Liver (tissue), 10 donors: ENCODE measurements at places on chromosomes 12 and 14. TPM values are rescaled to one million over a fixed set of nuclear protein-coding genes. Genes with fewer than 3 reads are reported as not detected.
A peak's percentile ranks its signal among the peaks of the same experiment; 100 is the strongest.

NGB gene
- polyA plus RNA-seq, result not detected

DNA sequence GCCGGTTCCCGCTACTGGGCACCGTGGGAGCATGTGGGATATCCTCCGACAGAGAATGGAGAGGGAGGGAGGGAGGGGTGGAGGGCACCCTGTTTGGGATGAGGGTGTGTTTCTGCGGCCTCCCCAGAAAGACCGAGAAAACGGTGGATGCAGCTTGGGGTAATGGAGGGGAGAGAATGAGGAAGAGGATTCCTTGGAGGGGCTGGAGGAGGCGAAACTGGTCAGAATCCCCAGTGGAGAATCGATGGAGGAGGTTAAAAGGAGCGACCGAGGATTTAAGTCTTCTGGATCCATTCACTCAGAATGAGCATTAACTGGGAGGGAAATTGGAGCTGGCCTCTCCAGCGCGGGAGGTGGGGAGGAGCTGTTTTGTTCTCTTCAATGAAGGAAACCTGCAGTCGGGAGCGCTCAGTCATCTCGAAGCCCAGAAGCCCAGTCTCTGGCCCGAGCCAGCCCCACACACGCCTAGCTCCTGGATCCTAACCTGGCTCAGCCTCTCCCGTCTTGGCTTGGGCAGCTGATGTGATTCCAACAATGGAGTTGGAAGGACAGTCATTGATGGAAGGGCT, 581 bp downstream of the ARG2 start:
- no peak for DNase-seq

RAD51B gene
- 0.81 TPM for polyA plus RNA-seq

- no peak for DNase-seq
Measured at GRCh38 chr12:740921-741320, 11.5 kb upstream of the WNK1 start.

GZMB gene
- 0.46 TPM for polyA plus RNA-seq

TAS2R50 gene
- polyA plus RNA-seq, result not detected

DNA sequence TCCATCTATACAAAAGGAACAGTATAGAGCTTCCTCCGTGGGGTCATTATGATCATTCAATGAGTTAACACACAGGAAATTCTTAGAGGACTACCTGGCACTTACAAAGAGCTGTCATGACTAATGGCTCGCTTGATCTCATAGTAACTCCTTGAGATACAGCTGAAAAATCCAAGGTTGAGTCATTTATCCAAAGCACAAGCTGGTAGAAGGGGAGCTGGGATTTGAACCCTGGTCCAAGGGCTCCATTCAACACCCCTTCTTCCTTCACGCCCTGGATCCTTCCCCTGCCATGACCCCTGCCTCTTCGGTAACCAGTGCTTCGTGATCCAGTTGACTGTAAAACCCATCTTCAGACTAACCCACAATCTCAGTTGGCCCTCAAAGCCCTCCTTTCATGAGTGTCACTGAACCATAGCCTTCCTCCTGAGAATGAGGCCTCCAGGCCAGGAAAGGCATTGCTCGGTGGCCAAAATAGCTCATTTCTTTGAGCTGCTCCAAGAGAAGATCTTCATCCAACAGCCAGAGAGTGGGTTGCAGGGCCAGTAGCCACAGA, 7.8 kb downstream of the ZFP36L1 start:
- peak; percentile 32 for DNase-seq

DNA sequence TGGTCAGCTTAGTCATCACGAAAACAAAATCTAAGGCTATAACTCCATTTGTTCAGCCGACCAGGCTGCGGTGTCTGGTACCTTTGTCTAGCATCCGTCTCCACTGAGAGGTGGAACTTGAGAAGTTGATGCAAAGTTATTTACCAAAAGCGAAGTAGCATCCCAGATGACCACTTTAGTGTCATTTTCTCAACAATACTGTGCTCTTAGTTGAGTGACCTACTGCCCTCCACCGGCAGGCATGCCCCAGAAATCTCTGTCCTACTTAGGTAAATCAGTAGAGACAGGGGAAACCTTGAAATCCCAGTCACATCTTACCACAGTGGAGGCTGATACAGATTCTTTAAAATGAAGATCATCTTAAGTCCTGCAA, 1.3 kb upstream of the ST8SIA1 start:
- no peak for DNase-seq

TSPAN8 gene
- polyA plus RNA-seq, result 9.3 TPM

GRCh38 chr12:21831791-21832344, 57.4 kb upstream of the KCNJ8 start:
- DNase-seq, result no peak

GRCh38 chr14:72549026-72549425, 344.9 kb downstream of the DPF3 start:
- DNase-seq, result no peak

GNB3 gene
- polyA plus RNA-seq, result 0.12 TPM

NRL gene
- polyA plus RNA-seq, result 2.9 TPM

ERP27 gene
- 0.14 TPM for polyA plus RNA-seq

FSCB gene
- polyA plus RNA-seq, result not detected

- no peak for DNase-seq
Measured at GRCh38 chr14:89807892-89808291, 146.6 kb downstream of the EFCAB11 start.

DNA sequence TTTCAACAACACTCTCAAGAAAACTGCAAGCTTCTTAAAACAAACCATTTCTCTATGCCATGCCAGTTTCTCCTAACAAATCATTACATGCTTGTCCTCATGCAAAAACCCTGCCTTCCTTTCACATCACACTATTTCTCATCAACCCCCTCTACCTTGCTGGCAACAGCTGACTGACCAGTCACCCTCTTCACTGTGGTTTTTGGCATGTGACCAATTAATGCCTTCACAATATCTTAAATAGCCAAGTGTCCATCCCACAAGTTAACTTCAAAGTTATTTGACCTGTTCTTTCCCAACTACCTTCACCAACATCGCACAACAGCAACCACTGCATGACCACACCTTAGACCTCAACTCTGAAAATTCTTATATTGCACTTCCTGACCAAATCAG, 159.6 kb downstream of the CEP128 start:
- no peak for DNase-seq

HHIPL1 gene
- polyA plus RNA-seq, result 0.99 TPM

SRRM4 gene
- polyA plus RNA-seq, result not detected

KCNC2 gene
- not detected for polyA plus RNA-seq

GARIN6 gene
- not detected for polyA plus RNA-seq

- no peak for DNase-seq
Measured at GRCh38 chr12:120536064-120536791, 2.1 kb downstream of the RNF10 start.

GRCh38 chr12:127722611-127723010, 544.4 kb upstream of the TMEM132C start:
- no peak for DNase-seq

ARHGEF40 gene
- 14.0 TPM for polyA plus RNA-seq

DNA sequence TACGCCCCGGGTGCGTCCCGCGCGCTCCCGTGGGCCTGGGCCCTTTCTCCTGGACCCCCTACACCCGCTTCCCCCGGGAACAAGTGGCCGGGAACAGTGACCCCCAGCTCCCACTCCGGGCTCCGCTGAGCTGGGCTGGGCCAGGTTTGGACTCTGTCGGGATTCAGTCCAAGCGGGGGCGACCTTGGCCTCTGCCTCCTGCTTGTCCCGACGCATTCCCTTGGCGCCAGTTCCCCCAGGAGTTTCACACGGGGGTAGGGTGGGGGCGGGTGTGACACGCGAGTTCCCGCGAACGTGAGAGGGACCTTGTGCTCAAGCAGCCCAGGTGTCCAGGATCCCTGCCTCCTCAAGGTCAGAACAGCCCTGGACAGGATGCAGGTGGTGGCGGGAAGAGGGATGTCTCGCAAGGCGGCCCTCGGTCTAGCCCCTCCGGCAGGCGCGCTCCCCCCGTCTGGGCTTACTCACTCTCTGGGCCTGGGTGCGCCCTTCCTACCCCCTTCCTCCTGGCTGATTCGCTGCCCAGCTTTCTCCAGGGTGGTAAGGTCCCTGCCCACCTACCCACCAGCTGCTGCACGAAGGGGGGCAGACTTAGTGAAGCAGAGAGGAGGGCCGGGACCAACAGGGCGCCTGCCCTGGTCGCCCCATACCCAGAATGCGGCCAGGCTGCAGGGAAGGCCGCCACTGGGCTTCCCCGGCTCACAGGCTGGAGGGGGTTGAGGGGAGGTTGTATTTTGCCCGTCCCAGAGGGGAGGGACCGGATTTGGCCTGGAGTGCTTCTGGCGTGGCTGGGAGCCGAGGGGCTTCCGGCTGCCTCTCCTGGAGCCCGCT, 862 bp downstream of the CRIP2 start:
- DNase-seq, result no peak

SLC38A1 gene
- 14.9 TPM for polyA plus RNA-seq

- DNase-seq, result no peak
Measured at GRCh38 chr12:120235369-120236323, 29.9 kb downstream of the PXN start.

ORAI1 gene
- 9.8 TPM for polyA plus RNA-seq

GRCh38 chr14:99271951-99272631, at the start of gene BCL11B:
TSS of gene BCL11B (minus strand) at chr14:99272197. CDS start at chr14:99271218, 979 bp downstream.
- DNase-seq, result peak; percentile 56
